ENCODE measurements at places on chromosomes 6 and 20. TPM values are rescaled to one million over a fixed set of nuclear protein-coding genes. Genes with fewer than 3 reads are reported as not detected.
A peak's percentile ranks its signal among the peaks of the same experiment; 100 is the strongest.

GRCh38 chr20:36112112-36112511, 42.4 kb upstream of the EPB41L1 start:
- DNase-seq = no peak
- H3K27me3 ChIP-seq = no peaks in the 10 kb centered on the region
- no peak overlapping the region for H3K4me3 ChIP-seq
- peak overlapping the region; percentile 86 for H3K27ac ChIP-seq

DNA sequence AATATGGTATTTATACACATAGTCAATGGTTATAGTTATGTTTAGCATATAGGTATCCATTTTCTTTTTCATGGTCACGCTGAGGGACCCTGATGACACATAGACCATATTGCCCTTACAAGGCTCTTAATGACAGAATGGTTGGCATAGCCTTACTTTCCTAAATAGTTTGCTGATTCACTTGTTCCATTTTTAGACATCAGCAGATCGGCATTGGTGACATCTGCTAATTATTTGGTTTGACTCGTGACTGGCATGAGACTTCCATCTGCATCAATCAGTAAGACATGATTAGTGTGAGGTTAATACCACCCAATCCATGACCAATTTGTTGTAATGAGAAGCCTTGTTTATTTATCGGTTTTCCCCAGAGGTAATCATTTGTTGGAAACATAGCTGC, 309.7 kb downstream of the ALDH8A1 start:
- no peak overlapping the region for H3K27ac ChIP-seq
- H3K4me3 ChIP-seq = no peak overlapping the region
- DNase-seq = no peak
- peaks cover 29% of the 10 kb centered on the region for H3K4me1 ChIP-seq

DNA sequence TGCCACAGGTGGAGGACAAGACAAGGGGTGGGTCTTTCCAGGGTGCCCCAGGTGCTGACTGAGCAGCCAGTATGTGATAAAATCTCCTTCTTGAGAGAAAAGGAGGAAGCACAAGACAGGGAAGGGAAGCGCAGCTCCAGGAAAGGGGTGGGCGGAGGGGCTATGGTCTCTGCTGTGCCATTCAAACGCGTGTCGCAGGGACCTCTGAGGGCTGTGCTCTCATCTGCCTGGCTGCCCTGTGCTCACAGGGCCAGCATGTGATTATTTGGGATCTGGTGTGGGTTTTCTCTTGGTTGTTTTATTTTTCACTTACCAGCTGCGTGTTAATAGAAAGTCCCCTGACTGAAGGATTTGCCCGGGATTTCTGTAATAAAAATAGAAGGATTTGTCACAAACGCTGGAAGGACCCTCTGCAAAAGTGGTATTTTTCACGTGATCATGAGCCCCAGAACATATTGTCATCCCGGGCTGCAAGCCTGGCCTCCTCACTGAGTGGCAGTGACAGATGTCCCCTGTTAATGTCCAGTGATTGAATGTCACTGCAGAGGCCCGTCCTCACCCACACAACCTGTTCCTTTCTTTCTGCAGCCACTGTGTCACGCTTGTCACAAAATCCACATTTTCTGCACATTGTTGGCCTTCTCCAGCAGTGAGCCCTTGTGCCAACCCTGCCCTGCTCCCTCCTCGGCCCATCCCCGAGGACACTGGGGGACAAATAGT, 35.0 kb upstream of the VSX1 start:
- DNase-seq = no peak
- H3K4me3 ChIP-seq = no peak overlapping the region
- H3K4me1 ChIP-seq = no peaks in the 10 kb centered on the region
- H3K27ac ChIP-seq = no peak overlapping the region
- peaks cover 24% of the 10 kb centered on the region for H3K27me3 ChIP-seq

Gene WFDC12
- total RNA-seq = not detected

GRCh38 chr6:167400482-167401138, 75.7 kb downstream of the TTLL2 start:
- no peak for DNase-seq
- H3K27me3 ChIP-seq = peaks cover 14% of the 10 kb centered on the region
- no peaks in the 10 kb centered on the region for H3K4me1 ChIP-seq

DNA sequence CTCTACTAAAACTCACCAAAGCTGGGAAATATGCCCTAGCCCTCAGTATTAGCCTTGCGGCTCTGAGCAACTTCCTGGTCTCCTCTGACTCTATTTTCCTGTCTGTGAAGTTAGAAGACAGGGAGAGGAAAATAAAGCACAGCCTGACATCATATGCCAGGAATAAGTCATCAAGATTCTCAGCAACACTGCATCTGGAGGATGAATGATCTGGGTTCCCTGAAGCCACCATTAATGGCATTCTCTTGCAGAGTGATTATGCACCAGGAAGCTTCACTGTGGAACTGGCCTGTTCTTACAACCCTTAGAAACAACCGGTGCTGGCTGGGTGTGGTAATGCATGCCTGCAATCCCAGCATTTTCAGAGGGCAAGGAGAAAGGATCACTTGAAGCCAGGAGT, 12.4 kb downstream of the ADGRF5 start:
- no peaks in the 10 kb centered on the region for H3K36me3 ChIP-seq
- H3K27ac ChIP-seq = no peak overlapping the region
- no peak overlapping the region for H3K4me3 ChIP-seq
- H3K27me3 ChIP-seq = no peaks in the 10 kb centered on the region
- peaks cover 11% of the 10 kb centered on the region for H3K4me1 ChIP-seq
- DNase-seq = no peak

Gene OR2H1
- not detected for total RNA-seq

DNA sequence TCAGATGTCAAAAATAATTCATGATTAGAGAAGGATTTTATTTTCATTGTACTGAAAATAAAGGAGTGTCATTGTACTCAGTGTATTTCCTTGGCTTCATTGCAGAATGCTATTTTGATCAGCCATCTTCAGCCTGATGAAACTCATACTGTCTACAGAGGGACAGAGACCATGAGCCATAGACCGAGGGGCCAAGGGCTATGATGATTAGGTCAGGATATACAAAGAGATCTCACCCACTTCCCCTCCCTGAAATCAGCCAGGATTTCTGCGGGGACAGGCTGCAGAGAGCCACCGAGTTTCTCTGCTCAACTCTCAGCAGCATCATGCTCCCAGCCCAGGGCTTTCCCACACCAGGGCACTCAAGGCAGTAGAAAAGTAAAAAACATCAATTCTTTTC, 47.0 kb downstream of the ALDH8A1 start:
- no peak for DNase-seq
- no peaks in the 10 kb centered on the region for H3K36me3 ChIP-seq
- H3K4me3 ChIP-seq = no peak overlapping the region

DNA sequence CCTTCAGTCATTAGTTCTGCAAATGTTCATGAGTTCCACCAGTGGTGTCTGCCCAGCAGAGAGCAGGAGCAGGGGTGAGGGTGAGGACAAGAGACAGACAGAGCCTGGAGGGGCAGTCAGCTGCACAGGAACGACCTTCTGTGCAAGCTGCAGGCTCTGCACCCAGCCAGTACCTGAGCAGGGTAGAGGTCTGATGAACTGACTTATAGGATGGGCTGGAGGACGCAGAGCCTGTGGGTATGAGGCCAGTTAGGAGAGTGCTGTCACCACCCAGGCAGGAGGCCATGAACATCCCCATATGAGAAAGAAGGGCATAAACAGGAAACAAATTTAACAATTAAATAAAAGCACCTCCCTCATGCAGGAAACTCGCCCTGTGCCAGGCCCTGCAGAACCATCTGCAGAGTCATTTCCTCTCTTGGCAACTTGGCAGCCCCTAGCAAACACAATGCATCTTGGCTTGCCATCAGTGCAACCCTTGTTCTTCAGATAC, 17.9 kb downstream of the C6orf15 start:
- no peak overlapping the region for H3K4me3 ChIP-seq
- H3K4me1 ChIP-seq = peaks cover 8% of the 10 kb centered on the region

GRCh38 chr20:34549291-34549928, 9.1 kb upstream of the MAP1LC3A start:
- no peak overlapping the region for H3K27ac ChIP-seq
- H3K4me3 ChIP-seq = no peak overlapping the region
- H3K27me3 ChIP-seq = no peaks in the 10 kb centered on the region
- H3K4me1 ChIP-seq = peaks cover 13% of the 10 kb centered on the region

DNA sequence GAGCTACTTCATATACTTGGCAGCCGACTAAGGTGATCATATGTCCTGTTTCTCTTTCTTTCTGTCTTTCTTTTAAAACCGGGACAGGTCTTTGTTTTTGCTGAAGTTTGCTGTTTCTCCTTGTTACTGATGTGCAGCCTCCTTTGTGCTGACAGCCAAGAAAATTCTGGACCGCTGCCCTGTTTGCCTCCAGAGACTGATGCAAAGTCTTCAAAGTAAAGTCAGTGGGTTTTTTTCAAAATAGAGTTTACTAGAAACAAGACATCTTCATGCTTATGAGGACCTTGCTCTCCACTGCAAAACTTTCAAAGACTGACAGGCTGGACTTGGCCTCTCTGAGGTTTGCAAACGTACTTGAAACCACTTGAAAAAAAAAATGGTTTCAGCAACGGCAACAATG, 510.5 kb upstream of the MAP3K7 start:
- DNase-seq = no peak
- H3K27me3 ChIP-seq = no peaks in the 10 kb centered on the region
- no peaks in the 10 kb centered on the region for H3K36me3 ChIP-seq
- peaks cover 6% of the 10 kb centered on the region for H3K4me1 ChIP-seq

Gene LZTS3
- 14.2 TPM for total RNA-seq

Gene KIFC1
- 30.1 TPM for total RNA-seq

Gene PPP1R16B
- total RNA-seq = not detected

- no peaks in the 10 kb centered on the region for H3K27me3 ChIP-seq
- H3K4me1 ChIP-seq = peaks cover 58% of the 10 kb centered on the region
- H3K36me3 ChIP-seq = no peaks in the 10 kb centered on the region
- peak overlapping the region; percentile 47 for H3K27ac ChIP-seq
- no peak for DNase-seq
These were observed 678.6 kb upstream of the CITED2 start for GRCh38 chr6:140052736-140053729.

DNA sequence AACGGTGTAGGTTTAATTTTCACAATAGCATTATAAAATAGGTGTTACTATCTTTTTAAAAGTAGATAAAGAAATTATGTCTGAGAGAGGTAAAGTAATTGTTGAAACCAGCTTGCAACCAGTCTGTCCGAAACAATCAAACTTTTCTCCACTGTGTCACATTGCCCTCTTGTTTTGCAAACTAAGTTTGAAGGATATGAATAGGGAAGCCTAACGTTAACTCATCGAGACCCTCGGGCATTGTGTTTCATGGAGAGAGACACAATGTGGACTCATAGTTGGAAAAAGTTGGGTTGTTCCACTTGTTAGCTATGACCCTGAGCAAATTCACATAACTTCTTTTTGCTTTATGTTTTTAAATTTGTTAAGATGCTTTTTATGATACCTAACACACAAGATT, 254.4 kb upstream of the IMPG1 start:
- no peaks in the 10 kb centered on the region for H3K4me1 ChIP-seq
- H3K27ac ChIP-seq = no peak overlapping the region
- H3K27me3 ChIP-seq = no peaks in the 10 kb centered on the region
- DNase-seq = no peak
- no peak overlapping the region for H3K4me3 ChIP-seq

DNA sequence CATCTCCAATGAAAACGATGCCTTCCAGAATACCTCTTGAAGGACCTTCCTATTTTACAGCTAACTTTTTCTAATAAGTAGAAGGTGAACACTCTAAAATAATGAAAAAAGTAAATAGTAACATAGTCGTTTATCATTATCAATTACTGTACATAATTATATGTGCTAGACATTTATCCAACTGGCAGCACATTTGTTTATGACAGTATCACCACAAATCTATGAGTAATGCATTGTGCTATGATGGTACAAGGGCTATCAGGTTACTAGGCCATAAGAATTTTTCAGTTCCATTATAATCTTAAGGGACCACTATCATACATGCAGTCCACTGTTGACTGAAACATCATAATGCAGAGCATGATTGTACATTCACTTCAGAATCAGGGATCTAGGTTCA, 68.4 kb downstream of the ATG5 start:
- H3K4me1 ChIP-seq = peaks cover 36% of the 10 kb centered on the region
- H3K27me3 ChIP-seq = no peaks in the 10 kb centered on the region
- H3K4me3 ChIP-seq = no peak overlapping the region

Gene FOXQ1
- 0.53 TPM for total RNA-seq

Gene CDSN
- total RNA-seq = not detected

GRCh38 chr6:113939825-113940224, 31.1 kb downstream of the HDAC2 start:
- H3K27me3 ChIP-seq = no peaks in the 10 kb centered on the region
- H3K27ac ChIP-seq = no peak overlapping the region
- no peak for DNase-seq
- no peak overlapping the region for H3K4me3 ChIP-seq

Gene SIRPG
- total RNA-seq = not detected

DNA sequence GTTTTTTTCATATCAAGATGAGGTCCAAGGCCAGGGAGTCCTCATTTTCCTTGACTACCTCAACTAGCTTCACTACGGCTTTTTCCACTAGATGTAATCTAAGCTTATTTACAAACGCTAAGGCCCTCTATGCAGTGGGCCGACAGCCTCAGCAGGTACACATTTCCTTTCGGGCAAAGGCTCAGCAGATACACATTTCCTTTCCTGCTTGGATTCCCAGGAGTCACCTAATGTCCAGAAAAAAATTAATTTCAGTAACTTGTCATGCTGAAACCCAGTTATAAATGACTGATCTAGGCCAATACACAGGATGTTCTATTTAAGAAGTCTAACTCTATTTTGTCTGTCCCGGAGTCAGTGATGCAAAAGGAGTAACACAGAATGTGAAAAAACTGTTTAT, 7.2 kb upstream of the KIAA0408 start:
- H3K27ac ChIP-seq = no peak overlapping the region
- no peaks in the 10 kb centered on the region for H3K36me3 ChIP-seq
- DNase-seq = no peak

Gene NKX2-2
- not detected for total RNA-seq

- H3K27me3 ChIP-seq = peaks cover 6% of the 10 kb centered on the region
- no peak overlapping the region for H3K27ac ChIP-seq
- H3K4me1 ChIP-seq = peaks cover 21% of the 10 kb centered on the region
- no peak overlapping the region for H3K4me3 ChIP-seq
- no peak for DNase-seq
These were observed 77.8 kb downstream of the COL9A1 start for GRCh38 chr6:70225055-70225454.

GRCh38 chr20:40652441-40652987, 36.5 kb downstream of the MAFB start:
- H3K4me1 ChIP-seq = peaks cover 19% of the 10 kb centered on the region
- H3K27me3 ChIP-seq = no peaks in the 10 kb centered on the region
- no peak overlapping the region for H3K27ac ChIP-seq
- H3K36me3 ChIP-seq = no peaks in the 10 kb centered on the region
- H3K4me3 ChIP-seq = no peak overlapping the region

GRCh38 chr6:159056003-159056402, 11.2 kb upstream of the TAGAP start:
- no peaks in the 10 kb centered on the region for H3K36me3 ChIP-seq
- H3K4me3 ChIP-seq = no peak overlapping the region
- H3K27me3 ChIP-seq = peaks cover 45% of the 10 kb centered on the region
- H3K27ac ChIP-seq = no peak overlapping the region
